Pons (tissue), 1 donor: ENCODE measurements at places on chromosomes 13 and 19.

GRCh38 chr13:112968380-112968909, 569 bp upstream of the MCF2L start:
- no peak for DNase-seq

- DNase-seq: no peak
Measured at GRCh38 chr19:7701654-7702457, at the start of gene FCER2. Gene FCER2 (minus strand): TSS chr19:7702131. CDS start chr19:7699760, 2,371 bp downstream.

GRCh38 chr13:98606296-98606695, 29.4 kb upstream of the STK24 start:
- no peak for DNase-seq

DNA sequence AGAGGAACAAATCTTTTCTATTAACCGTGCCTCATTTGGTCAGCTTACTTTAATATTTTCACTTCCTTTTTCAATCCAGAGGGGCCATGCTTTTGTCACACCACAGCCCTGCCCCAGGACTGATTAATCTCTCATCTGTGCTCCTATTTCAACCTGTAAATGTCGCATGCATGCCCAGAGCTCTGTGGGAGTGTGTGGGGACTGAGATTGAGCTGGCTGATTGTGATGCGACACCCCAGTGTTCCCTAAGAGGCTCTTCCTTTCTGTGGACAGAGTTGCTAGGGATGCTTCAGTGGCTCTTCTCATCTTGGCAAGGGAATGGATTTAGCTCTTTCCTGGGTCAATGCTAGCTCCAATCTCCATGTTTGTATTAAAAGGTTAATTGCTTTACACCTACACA, 249.6 kb downstream of the TDRD3 start:
- DNase-seq: no peak

DNA sequence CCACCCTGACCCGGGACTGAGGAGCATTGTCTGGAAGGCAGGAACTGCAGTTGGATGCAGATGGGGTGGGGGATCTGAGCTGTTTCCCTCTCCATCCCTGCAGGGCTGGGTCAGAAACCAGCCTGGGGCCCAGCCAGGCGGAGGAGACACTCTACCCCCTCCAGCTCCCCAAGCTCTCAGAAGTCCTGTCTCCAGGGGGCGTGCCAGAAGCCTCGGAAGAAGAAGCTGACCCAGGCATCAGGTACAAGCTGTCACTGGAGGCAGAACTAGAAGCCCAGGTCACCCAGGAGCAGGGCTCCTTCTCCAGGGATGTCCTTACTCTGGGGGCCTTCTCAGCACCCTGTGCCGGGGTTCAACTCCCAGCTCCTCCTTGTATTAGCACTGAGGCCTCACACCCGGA, 15.5 kb downstream of the SIX5 start:
- DNase-seq: no peak

- no peak for DNase-seq
Measured at GRCh38 chr13:52980695-52981094, 47.9 kb upstream of the OLFM4 start.

- no peak for DNase-seq
Measured at GRCh38 chr13:48569104-48569666, 36.3 kb upstream of the RCBTB2 start.

- no peak for DNase-seq
Measured at GRCh38 chr13:56501750-56502149, 639.0 kb upstream of the PRR20A start.

- DNase-seq: no peak
Measured at GRCh38 chr19:1028062-1028926, 1.9 kb downstream of the CNN2 start.

- DNase-seq: no peak
Measured at GRCh38 chr13:25771202-25771601, 280.6 kb downstream of the SHISA2 start.
